ENCODE measurements at places on chromosomes 16 and 17. TPM values are rescaled to one million over a fixed set of nuclear protein-coding genes. Genes with fewer than 3 reads are reported as not detected.

GRCh38 chr17:38867179-38867967, 2.5 kb upstream of the LASP1 start:
- peak overlapping the region; percentile 98 for H3K27ac ChIP-seq
- peaks cover 25% of the 10 kb centered on the region for H3K4me1 ChIP-seq
- no peaks in the 10 kb centered on the region for H3K27me3 ChIP-seq
- no peaks in the 10 kb centered on the region for H3K36me3 ChIP-seq

DNA sequence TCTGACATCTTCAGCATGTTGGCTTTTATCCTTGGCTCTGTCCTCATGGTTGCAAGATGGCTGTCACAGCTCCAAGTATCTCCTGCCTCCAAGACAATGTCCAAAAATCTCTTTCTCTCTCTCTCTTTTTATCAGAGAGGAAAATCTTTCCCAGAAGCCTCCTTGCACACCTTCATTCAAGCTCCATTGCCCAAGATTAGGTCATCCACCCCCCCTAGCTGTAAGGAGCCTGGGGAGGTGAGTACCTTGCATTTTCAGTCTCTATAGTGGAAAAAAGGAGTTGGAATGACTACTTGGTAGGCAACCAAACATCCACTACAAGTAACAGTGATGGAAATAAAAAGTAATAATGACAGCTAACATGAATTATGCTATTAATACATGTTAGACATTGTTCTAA, 22.0 kb upstream of the NSMCE1 start:
- H3K36me3 ChIP-seq, result no peaks in the 10 kb centered on the region
- peak overlapping the region; percentile 55 for H3K27ac ChIP-seq
- H3K4me3 ChIP-seq, result no peak overlapping the region
- DNase-seq, result no peak

DNA sequence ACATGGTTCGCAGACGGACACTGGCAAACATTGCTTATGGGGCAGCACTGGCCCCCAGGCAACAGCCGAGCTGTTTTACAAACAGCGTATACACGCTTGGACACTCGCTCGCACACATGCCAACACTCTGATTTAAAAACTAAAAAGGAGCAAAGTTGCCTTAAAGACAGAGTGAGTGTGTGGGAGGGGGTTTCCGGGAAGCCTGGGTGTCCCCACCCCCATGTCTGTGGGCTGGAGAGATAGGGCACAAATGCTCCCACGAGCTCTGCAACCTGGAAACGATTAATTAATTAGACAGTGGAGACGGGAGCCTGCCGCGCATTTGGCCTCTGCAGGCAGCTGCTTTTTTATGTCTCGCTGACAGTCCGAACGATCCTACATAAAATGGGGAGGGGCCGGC, 107.9 kb upstream of the ZNF469 start:
- no peaks in the 10 kb centered on the region for H3K27me3 ChIP-seq
- H3K36me3 ChIP-seq, result no peaks in the 10 kb centered on the region
- H3K4me1 ChIP-seq, result no peaks in the 10 kb centered on the region
- H3K4me3 ChIP-seq, result no peak overlapping the region

- no peaks in the 10 kb centered on the region for H3K27me3 ChIP-seq
- no peaks in the 10 kb centered on the region for H3K4me1 ChIP-seq
- H3K27ac ChIP-seq, result no peak overlapping the region
- H3K4me3 ChIP-seq, result no peak overlapping the region
- no peaks in the 10 kb centered on the region for H3K36me3 ChIP-seq
Measured at GRCh38 chr17:40432864-40433528, 10.3 kb upstream of the IGFBP4 start.

- no peak for DNase-seq
- no peak overlapping the region for H3K27ac ChIP-seq
- H3K4me3 ChIP-seq, result no peak overlapping the region
Measured at GRCh38 chr17:48616717-48617470, 1.8 kb upstream of the HOXB8 start.

- H3K36me3 ChIP-seq, result no peaks in the 10 kb centered on the region
- no peak overlapping the region for H3K4me3 ChIP-seq
- no peak for DNase-seq
- H3K27me3 ChIP-seq, result no peaks in the 10 kb centered on the region
- peaks cover 57% of the 10 kb centered on the region for H3K4me1 ChIP-seq
Measured at GRCh38 chr17:68459037-68459639, 1.8 kb upstream of the WIPI1 start.

Gene EVI2B
- 25.1 TPM for total RNA-seq

Gene ICAM2
- total RNA-seq, result 46.9 TPM

DNA sequence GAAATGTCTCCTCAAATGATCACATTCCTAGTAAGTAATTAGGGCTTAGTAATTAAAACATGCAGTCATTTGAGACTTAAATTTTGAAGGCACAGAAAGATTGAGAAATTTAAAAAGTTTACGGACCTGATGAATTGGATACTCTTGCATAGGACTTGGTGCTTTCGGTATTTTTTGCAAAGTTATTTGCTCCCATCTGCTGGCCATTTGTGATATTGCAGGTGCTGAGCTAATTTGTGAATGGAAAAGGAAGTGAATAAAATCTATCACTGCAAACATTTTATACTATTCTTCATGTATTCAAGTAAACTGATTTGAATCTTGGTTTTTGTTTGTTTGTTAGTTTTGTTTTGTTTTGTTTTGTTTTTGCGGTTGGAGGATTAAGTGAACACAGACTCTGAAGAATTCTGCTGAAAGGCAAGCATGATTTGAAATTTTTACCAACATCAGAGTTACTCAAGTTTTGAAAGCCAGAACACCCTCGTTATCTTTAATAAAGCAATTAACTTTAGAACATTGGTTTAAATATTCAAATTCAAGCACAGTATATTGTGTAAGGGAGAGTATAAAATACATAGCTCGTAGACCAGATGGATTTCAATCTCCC, 689.5 kb upstream of the RBFOX1 start:
- H3K4me1 ChIP-seq, result no peaks in the 10 kb centered on the region
- DNase-seq, result no peak
- H3K4me3 ChIP-seq, result no peak overlapping the region
- H3K27me3 ChIP-seq, result peaks cover 42% of the 10 kb centered on the region
- H3K36me3 ChIP-seq, result no peaks in the 10 kb centered on the region
- H3K27ac ChIP-seq, result no peak overlapping the region

- H3K4me1 ChIP-seq, result no peaks in the 10 kb centered on the region
- H3K27ac ChIP-seq, result no peak overlapping the region
- no peak for DNase-seq
- H3K36me3 ChIP-seq, result no peaks in the 10 kb centered on the region
- no peaks in the 10 kb centered on the region for H3K27me3 ChIP-seq
- no peak overlapping the region for H3K4me3 ChIP-seq
Measured at GRCh38 chr16:9170470-9170869, 79.0 kb downstream of the HAPSTR1 start.

Gene EPN3
- total RNA-seq, result 6.4 TPM

GRCh38 chr17:74680941-74681340, 31.8 kb downstream of the CD300LF start:
- no peaks in the 10 kb centered on the region for H3K36me3 ChIP-seq
- no peak for DNase-seq
- no peak overlapping the region for H3K27ac ChIP-seq
- peaks cover 26% of the 10 kb centered on the region for H3K27me3 ChIP-seq
- peaks cover 3% of the 10 kb centered on the region for H3K4me1 ChIP-seq

DNA sequence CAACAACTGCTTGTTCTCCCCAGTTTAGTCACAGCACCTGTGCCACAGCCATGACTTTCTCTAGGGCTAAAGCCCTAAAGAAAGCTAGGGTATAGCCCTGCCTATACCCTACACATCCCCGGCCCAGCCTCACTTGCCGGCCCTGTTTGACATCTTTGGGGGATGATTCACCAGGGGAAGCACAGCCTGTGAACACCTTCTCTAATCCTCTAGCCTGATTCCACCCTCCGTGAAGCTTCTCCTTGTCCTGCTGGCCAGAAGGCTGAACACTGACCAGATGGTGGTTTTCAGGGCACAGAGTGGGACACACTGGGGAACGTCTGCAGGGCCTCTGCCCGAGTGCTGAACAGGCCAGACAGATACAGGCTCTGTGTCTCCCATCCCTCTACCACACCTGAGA, 6.0 kb downstream of the CLEC16A start:
- DNase-seq, result no peak
- H3K36me3 ChIP-seq, result no peaks in the 10 kb centered on the region
- H3K4me1 ChIP-seq, result peaks cover 6% of the 10 kb centered on the region
- no peak overlapping the region for H3K27ac ChIP-seq
- no peak overlapping the region for H3K4me3 ChIP-seq

Gene PRSS36
- total RNA-seq, result 5.8 TPM

Gene DHRS7C
- not detected for total RNA-seq

Gene TELO2
- total RNA-seq, result 34.9 TPM

DNA sequence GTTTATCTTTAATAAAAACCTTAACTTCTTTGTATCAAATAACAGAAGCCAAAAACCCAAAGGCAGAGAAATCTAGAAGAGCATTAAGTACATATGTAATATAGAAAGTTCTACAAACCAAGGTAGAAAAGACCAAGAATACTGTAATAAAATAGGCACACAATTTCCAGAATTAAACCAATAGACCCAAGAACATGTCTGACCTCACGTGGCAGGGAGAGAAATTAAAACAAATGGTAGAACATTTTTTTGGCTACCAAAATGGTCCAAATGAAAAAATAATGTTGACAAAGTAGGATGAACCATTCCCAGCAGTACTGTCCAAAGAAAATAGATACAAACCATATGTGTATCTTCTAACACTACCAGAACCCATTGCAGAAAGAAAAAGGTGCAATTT, 183.5 kb downstream of the CPPED1 start:
- DNase-seq, result no peak
- H3K4me1 ChIP-seq, result no peaks in the 10 kb centered on the region
- H3K27me3 ChIP-seq, result no peaks in the 10 kb centered on the region
- H3K4me3 ChIP-seq, result no peak overlapping the region

- no peaks in the 10 kb centered on the region for H3K27me3 ChIP-seq
- no peak overlapping the region for H3K4me3 ChIP-seq
- peaks cover 92% of the 10 kb centered on the region for H3K36me3 ChIP-seq
- DNase-seq, result peak; percentile 22
- no peaks in the 10 kb centered on the region for H3K4me1 ChIP-seq
- H3K27ac ChIP-seq, result no peak overlapping the region
Measured at GRCh38 chr17:78676412-78677302, 99.5 kb upstream of the DNAH17 start.

Gene CCDC78
- total RNA-seq, result 13.7 TPM

GRCh38 chr16:15398618-15399316, 3.2 kb downstream of the MPV17L start:
- H3K36me3 ChIP-seq, result no peaks in the 10 kb centered on the region
- DNase-seq, result no peak
- no peak overlapping the region for H3K4me3 ChIP-seq

Gene METTL23
- total RNA-seq, result 30.6 TPM

- no peak for DNase-seq
- H3K27me3 ChIP-seq, result no peaks in the 10 kb centered on the region
- H3K4me3 ChIP-seq, result no peak overlapping the region
Measured at GRCh38 chr16:68909099-68909733, 65.9 kb downstream of the TANGO6 start.

DNA sequence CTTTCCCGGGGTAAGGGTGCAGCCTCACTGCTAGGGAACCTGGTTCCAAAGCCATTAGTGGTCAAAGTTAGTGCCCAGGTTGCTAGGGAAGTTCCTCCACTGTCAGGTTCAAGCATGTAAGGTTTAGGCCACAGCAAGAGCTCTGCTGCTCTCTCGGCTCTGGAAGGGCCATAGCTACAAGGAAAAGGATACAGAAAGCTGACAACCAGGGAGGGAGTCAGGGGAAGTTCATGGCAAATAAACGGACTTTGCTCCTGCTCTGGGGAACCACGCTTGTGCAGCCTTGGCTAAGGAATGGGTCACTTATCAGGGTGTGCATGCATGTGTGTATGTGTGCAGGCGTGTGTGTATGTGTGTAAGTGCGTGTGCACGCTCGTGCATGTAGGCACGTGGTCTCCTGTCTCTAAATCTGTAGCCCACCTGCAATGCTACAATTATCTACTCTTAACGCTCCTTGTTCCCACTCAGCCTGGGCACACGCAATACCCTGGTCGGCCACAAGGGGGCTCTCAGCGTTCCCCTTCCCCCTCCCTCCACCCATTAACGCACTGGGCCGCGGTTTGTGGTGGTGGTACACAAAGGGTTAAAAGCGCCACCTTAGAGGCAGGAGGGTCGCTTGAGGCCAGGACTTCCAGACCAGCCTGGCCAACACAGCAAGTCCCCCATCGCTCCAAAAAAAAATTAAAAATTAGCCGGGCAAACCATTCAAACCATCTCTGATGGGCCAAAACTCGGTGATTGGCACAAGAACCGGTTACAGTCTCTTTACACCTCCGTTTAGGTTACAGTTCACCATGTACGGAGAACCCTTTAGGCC, 48.4 kb upstream of the KDM8 start:
- H3K4me3 ChIP-seq, result no peak overlapping the region
- no peak overlapping the region for H3K27ac ChIP-seq
- no peaks in the 10 kb centered on the region for H3K4me1 ChIP-seq
- DNase-seq, result peak; percentile 90

GRCh38 chr16:50478075-50478772, 70.0 kb upstream of the NKD1 start:
- no peaks in the 10 kb centered on the region for H3K27me3 ChIP-seq
- H3K4me1 ChIP-seq, result no peaks in the 10 kb centered on the region
- no peak for DNase-seq

Gene CCL7
- total RNA-seq, result 3.7 TPM

Gene RAMP2
- total RNA-seq, result 95.4 TPM

Gene PSMC5
- total RNA-seq, result 141 TPM
